GM12891 (cell line): ENCODE measurements at places on chromosomes 3 and 15.

DNA sequence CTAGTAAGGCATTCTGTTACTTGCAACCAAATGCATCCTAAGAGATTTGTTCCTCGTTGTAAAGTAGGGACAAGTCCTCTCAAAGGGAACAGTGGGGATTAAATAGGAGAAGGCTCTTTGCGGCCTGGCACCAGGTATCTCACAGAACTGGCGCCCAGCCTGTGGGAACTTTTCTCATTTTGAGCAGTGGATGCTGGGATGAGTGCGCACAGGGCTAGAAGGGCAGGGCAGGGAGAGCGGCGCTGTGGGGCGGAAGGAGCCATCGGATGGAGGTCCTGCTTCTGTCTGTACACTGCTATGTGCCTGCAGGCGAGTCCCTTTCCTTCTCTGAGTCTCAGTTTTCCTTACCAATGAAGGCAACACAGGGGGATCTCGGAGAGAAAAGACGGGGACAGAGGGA is 50.6 kb downstream of the WNT7A start:
- no peak for DNase-seq

DNA sequence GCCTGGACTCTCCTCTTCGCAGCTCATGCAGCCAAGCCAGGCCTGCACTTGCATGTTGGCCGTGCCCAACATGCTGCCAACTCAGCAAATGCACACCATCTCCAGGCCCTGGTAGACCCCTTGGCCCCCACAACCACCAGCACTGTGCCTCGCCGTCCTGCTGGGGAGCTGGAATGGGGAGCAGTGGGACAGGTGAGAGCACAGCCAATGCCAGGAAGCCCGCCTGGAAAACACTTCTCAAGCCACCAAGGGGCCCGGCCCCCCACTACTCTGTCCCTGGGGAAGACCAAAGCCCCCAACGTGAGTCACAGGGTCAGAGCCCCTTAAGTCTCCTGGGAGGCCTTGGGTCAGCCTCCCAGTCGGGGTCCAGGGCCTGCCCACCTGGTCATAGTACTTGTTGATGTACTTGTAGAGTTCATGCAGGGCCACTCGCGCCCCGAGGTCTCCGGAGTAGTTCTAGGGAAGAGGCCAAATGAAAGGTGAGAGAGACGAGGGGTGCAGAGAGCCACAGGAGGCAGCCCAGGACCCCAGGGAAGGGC is 24.5 kb downstream of the PLXNB1 start:
- DNase-seq, result no peak

DNA sequence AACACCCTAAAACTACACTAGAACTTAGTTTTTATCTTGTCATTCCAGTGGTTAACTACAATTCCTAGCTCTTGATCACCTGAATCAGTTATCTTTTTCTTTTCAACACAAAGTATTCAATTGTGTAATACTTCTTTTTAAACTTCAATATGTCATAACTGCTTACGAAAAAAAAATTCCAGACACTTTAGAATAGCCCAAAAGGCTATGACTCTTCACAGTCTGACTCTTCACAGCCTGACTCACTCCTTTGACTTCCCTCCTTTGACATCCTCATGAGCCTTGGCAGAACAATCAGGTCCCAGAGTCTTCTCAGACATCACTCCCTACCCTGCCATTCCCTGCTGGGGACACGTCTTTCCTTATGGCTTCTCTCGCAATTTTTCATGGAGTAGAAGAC is 727.1 kb downstream of the ROBO1 start:
- no peak for DNase-seq

- no peak for DNase-seq
These were observed 213.5 kb downstream of the CPNE4 start for GRCh38 chr3:131821191-131821762.

DNA sequence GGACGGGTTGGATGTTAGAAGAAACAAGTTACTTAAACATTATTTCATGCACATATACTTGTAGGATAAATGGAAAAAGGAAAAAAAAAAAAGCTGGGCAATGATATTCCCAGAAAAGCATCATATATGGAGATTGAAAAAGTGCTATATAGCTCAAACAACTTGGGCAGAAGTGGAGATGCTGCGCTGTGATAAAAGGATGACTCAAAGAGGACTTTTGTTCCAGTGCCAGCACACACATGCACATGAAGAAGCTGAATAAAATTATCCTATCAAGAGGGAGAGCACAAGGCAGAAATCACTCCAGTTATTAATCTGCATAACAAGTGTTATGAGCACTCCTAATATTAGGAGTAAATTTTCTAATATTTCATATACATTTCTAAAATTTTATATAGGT is 30.9 kb downstream of the FRMD4B start:
- DNase-seq, result no peak

- DNase-seq, result no peak
These were observed 42.2 kb downstream of the ILDR1 start for GRCh38 chr3:121979734-121980449.
